ENCODE measurements at places on chromosomes 3 and 15.

DNA sequence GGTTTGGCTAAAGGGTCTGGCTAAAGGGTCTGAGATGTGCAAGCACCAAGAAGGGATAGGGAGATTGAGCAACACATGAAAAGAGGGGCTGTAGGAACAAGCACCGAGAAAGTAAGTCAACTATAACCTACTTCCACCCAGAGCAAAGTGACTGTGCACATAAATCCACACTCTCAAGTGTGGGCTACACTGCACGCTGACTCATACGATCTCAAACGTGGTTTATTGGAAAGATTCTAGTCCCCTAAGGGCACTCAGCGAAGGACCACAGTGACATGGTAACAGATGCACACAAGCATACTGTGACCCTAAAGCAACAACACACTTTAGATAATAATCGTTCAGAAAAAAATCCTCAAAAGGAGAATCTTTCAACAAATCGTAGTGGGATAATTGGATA, 48.0 kb downstream of the EHHADH start:
- DNase-seq = no peak

DNA sequence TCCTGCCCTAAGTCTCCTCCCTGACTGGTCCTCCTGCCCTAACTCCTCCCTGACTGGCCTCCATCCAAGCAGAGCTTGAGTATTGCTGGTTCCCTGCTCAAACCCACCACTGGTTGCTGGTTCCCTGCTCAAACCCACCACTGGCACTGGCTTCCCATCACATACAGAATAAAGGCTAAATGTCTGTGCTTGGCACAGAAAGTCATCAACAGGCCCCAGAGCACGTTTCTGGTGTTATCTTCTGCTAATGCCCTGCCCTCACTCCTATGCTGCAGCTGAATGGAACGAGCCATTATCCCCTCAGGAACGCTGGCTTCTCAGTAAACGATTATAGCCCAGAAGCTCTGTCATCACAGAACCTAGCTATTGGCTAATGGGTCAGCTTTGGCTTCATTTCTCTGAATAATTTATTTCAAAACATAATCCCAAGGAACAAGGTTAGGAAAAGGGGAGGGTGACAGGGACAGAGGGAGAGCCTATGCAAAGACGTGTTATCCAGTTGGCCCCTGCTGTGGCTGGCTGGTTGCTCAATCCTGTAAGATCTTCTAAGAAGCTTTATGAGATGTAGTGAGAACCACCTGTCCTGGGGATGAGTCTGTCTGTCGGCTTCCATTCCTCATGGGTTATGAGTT, 6.3 kb upstream of the MUC20 start:
- DNase-seq = peak; percentile 39

GRCh38 chr3:39146611-39147591, 6.5 kb downstream of the CSRNP1 start:
- peak; percentile 43 for DNase-seq

DNA sequence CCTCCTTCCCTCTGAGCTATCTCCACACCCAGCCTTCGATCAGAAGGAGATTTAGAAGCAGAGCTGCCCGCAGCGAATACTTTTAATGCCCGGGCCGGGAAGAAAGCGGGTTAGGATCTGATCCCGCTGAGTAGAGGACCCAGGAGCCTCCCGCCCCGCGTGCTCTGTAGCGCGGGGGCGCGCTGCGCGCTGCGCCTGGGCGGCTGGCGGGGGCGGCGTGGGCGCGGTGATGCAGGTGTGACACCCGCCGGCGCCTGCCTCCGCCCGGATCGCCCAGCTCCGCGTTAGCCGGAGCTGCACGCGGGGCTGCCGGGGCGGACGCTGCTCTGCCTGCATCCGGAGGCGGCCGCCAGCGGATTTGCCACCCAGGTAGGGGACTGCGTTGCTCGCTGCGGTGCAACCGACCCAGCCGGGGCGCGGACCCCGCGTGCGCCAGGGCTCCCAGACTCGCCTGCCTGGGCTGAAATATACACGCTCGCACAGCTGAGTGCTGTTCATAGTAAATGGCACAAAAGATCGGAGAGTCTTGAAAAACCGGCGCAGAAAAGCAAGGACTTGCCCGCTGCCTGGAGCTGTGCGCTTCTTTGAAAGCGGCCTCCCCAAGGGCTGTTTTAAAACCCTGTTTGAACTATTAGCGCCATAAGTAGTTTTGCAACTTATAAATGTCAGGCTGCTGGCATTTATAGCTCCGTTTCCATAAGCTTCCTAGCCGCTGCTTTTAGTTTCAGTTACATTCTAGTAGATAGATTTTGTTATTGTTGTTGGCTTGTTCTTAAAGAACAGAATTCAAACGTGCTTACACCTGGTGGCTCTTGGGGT, at the start of gene SV2B:
SV2B (plus strand) TSS at position 263 of the 819 bp plus-strand sequence. CDS start 126,007 bp downstream, outside the sequence.
- DNase-seq = no peak

DNA sequence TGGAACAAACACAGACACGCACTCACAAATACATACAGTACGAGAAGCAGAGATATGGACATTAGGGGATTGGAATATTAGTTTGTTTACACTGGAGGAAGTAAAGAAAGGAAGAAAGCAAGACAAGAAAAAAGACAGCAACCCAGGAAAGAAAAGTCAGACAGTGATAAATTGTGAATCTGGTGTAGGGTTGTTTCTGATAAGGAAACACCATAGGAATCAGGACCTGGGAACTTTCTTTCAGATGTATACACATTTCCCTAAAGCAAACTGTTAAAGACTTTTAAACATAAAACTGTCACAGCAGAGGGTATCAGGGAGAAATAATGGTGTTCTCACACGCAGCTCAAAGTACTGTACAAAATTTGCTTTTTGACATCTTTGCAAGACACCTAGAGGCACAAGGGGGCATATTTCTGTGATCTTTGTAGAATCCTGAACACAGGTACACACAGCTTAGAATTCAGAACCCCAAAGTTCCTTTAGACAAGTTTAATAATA, 153.7 kb downstream of the TUSC7 start:
- no peak for DNase-seq

- peak; percentile 35 for DNase-seq
These were observed 89.4 kb downstream of the PLXNA1 start for GRCh38 chr3:127072221-127072771.

GRCh38 chr15:80152180-80152895, 461 bp upstream of the FAH start:
- peak; percentile 78 for DNase-seq

DNA sequence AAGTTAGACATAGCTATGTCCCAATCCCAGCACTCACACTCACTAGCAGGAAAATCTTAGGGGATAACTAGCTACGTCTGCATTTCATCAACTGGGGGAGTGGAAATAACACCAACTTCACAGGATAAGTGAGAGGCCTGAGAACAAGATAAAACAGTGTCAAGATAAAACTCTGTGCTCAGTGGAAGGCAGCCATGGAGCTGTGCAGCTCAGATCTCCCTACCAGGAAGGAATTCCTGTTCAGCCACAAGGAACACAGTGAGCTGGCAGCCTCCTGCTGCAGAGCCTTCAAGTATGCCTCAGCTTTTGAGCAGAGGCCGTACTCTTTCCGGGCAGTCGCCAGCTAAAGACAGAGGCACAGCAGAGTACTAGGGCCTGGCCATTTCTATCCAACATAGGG, 115.8 kb upstream of the TOPAZ1 start:
- no peak for DNase-seq
